ENCODE measurements at places on chromosomes 1 and 21. TPM values are rescaled to one million over a fixed set of nuclear protein-coding genes. Genes with fewer than 3 reads are reported as not detected.

- H3K27me3 ChIP-seq, result no peaks in the 10 kb centered on the region
- H3K4me3 ChIP-seq, result peak overlapping the region; percentile 62
- H3K27ac ChIP-seq, result no peak overlapping the region
- no peak for DNase-seq
These were observed 1.5 kb upstream of the ETS2 start for GRCh38 chr21:38804030-38804788.

DNA sequence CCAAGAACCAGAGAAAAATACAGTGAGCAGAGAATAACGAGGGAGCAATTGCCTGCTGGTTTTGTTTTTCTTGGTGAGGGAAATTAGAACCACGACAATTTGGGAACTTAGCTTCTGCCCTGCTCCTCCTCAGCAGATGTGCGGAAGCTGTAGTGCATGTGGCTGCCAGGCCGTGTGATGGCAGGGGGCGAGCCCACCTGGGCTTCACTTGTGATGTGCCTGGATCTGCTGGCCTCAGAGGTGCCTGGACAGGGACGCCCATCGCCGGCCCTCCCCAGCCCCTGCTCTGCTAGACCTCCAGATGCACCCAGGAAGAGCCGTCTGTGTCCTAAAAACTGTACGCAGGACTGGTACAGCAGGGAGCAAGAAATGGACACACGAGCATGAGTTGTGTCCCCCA lies 28.5 kb upstream of the C1orf174 start:
- H3K36me3 ChIP-seq, result no peaks in the 10 kb centered on the region
- no peak for DNase-seq
- no peak overlapping the region for H3K4me3 ChIP-seq
- H3K27ac ChIP-seq, result no peak overlapping the region
- H3K27me3 ChIP-seq, result no peaks in the 10 kb centered on the region

DNA sequence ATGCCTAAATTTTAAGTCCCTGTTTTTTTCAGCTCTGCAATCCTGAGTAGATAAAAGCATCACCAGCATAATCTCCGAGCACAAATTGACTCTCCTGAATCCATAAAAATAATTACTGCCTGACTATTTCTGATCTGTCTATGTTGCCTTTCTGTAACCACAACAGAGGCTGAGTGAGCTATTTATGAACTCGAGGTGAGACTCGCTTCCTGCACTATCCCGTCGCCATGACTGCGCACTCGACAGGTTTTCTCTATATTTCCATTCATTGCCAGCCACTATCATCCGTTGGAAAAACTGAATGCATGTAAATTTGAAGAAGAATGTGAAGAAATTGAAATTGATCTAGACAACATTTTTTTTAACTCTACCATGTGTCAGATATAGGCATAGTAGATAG lies 897.2 kb downstream of the ADGRL2 start:
- H3K36me3 ChIP-seq, result no peaks in the 10 kb centered on the region
- H3K4me1 ChIP-seq, result no peaks in the 10 kb centered on the region
- no peak for DNase-seq
- no peak overlapping the region for H3K4me3 ChIP-seq
- no peak overlapping the region for H3K27ac ChIP-seq

GRCh38 chr1:3803905-3804626 lies 7.8 kb upstream of the LRRC47 start:
- no peaks in the 10 kb centered on the region for H3K36me3 ChIP-seq
- H3K4me1 ChIP-seq, result peaks cover 3% of the 10 kb centered on the region
- H3K4me3 ChIP-seq, result no peak overlapping the region
- H3K27ac ChIP-seq, result no peak overlapping the region
- peaks cover 7% of the 10 kb centered on the region for H3K27me3 ChIP-seq

DNA sequence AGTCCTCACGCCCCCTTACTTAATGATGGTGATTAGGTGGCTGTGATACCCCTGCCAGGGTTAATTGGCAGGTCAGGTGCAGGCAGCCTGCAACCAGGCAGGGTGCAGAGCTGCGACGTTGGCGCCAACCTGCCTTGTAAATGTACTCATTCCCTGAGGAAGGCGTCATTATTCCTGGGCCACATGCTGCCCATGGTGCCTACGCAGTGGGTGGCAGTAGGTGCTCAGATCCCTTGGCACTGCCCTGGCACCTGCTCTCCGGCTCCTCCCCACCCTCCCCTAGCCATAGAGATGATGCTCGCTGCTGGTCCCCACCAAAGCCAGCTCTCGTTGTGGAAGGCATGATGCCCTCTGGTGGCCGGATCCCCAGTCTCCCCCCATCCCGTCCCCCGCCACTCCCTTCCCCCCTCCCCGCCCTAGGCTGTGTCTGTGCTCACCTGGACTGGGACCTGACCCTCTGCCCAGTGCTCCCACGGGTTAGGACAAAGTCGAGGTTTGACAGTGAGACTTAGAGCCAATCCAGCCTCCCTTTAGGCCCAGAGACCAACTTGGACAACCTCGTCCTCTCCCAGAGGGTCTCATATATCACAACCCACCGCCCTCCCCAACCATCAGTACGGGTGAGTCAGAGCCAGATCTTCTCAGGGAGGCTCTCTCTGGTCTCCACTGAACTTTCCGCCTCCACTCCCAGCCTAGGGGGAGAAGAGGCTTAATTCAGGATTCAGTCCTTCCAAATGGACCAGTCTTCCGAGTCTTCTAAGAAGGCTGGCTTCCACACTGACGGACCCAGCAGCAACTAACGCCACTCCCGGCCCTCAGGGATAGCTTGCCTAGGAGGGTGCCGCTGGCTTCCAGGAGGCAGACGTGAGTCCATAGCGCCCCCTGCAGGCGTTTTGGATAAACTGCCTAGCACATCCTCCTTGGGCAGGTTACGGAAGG lies 5.7 kb downstream of the KRTCAP2 start:
- peaks cover 7% of the 10 kb centered on the region for H3K27me3 ChIP-seq
- peak; percentile 78 for DNase-seq
- H3K36me3 ChIP-seq, result peaks cover 25% of the 10 kb centered on the region
- H3K4me1 ChIP-seq, result peaks cover 25% of the 10 kb centered on the region

DNA sequence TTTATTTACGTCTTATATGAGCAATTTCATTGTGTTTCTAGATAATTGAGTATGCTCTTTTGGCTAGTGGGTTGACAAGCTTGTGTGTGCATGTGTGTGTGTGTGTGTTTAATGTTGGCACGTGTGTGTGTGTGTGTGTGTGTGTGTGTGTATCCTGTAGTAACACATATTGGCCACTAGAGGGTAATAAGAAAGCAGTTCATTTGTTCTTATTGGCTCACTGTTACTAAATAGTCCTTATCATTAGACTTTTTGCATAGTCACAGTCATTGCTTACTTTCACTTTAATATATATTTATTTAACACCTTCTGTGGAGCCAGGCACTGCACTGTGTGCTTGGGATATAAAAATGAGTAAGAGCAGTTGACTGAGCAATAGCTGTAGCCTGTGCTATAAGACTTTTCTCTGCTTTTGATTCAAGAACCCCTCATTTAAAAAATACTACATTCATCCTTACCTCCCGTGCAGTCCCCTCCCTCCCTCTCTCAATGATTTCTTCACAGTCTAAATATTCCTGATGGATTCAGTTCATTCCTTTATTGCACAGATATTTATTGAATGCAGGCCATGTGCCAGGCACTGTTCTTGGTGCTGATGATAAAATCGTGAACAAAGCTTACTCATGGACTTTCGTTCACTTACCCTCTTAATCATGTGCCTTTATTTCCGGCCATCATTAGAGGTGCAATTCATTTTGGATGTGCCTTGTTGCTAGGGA lies 96.7 kb downstream of the DYRK1A start:
- H3K4me1 ChIP-seq, result peaks cover 32% of the 10 kb centered on the region
- no peak overlapping the region for H3K27ac ChIP-seq
- H3K36me3 ChIP-seq, result no peaks in the 10 kb centered on the region
- DNase-seq, result peak; percentile 65
- no peaks in the 10 kb centered on the region for H3K27me3 ChIP-seq

- no peak overlapping the region for H3K4me3 ChIP-seq
- H3K36me3 ChIP-seq, result no peaks in the 10 kb centered on the region
- H3K27me3 ChIP-seq, result no peaks in the 10 kb centered on the region
- DNase-seq, result no peak
- no peaks in the 10 kb centered on the region for H3K4me1 ChIP-seq
These were observed 200.1 kb upstream of the C1orf105 start for GRCh38 chr1:172220376-172220775.

- H3K27me3 ChIP-seq, result no peaks in the 10 kb centered on the region
- peaks cover 12% of the 10 kb centered on the region for H3K36me3 ChIP-seq
- peaks cover 11% of the 10 kb centered on the region for H3K4me1 ChIP-seq
These were observed 5.1 kb upstream of the SPATC1L start for GRCh38 chr21:46189213-46189958.

- no peak overlapping the region for H3K27ac ChIP-seq
- no peak overlapping the region for H3K4me3 ChIP-seq
- H3K36me3 ChIP-seq, result no peaks in the 10 kb centered on the region
- no peak for DNase-seq
These were observed 32.9 kb downstream of the TNFSF18 start for GRCh38 chr1:173017792-173018191.

- H3K27me3 ChIP-seq, result no peaks in the 10 kb centered on the region
- no peak for DNase-seq
- no peak overlapping the region for H3K27ac ChIP-seq
These were observed 56.7 kb downstream of the PRRX1 start for GRCh38 chr1:170720661-170721060.

GRCh38 chr1:40341491-40342380 lies 24.6 kb upstream of the COL9A2 start:
- H3K4me3 ChIP-seq, result no peak overlapping the region
- H3K27ac ChIP-seq, result no peak overlapping the region
- H3K4me1 ChIP-seq, result peaks cover 39% of the 10 kb centered on the region
- DNase-seq, result no peak

- no peaks in the 10 kb centered on the region for H3K36me3 ChIP-seq
- H3K27me3 ChIP-seq, result no peaks in the 10 kb centered on the region
- no peak overlapping the region for H3K4me3 ChIP-seq
These were observed 61.1 kb upstream of the ACOT11 start for GRCh38 chr1:54486907-54487306.

GRCh38 chr21:27519361-27519760 lies 552.5 kb upstream of the ADAMTS5 start:
- no peaks in the 10 kb centered on the region for H3K27me3 ChIP-seq
- H3K27ac ChIP-seq, result no peak overlapping the region
- H3K36me3 ChIP-seq, result no peaks in the 10 kb centered on the region
- no peak overlapping the region for H3K4me3 ChIP-seq

DNA sequence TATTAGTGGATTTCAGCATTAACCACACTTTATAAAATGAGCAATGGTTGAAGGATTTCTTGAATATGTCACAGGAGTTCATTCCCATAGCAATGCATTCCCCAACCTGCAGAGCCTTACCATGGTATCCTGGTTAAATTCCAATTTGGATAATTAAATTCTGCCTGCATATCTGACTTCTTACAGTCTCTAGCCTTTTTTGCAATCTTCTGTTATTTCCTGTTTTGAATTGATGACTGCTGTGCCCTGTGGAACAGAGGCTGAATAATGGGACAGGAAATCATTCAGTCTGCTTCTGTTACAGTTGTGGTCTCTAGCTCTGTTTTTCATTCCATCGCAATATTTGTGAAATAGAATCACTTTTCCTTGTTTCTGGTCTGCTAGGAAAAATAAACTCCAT lies 1823.9 kb downstream of the PLA2G4A start:
- H3K27ac ChIP-seq, result no peak overlapping the region
- no peaks in the 10 kb centered on the region for H3K27me3 ChIP-seq
- no peak for DNase-seq
- no peaks in the 10 kb centered on the region for H3K36me3 ChIP-seq
- H3K4me1 ChIP-seq, result no peaks in the 10 kb centered on the region
- H3K4me3 ChIP-seq, result no peak overlapping the region

- DNase-seq, result no peak
- H3K36me3 ChIP-seq, result no peaks in the 10 kb centered on the region
- no peak overlapping the region for H3K4me3 ChIP-seq
- no peaks in the 10 kb centered on the region for H3K4me1 ChIP-seq
- no peak overlapping the region for H3K27ac ChIP-seq
These were observed 90.9 kb downstream of the SH3GLB1 start for GRCh38 chr1:86795316-86795715.

DNA sequence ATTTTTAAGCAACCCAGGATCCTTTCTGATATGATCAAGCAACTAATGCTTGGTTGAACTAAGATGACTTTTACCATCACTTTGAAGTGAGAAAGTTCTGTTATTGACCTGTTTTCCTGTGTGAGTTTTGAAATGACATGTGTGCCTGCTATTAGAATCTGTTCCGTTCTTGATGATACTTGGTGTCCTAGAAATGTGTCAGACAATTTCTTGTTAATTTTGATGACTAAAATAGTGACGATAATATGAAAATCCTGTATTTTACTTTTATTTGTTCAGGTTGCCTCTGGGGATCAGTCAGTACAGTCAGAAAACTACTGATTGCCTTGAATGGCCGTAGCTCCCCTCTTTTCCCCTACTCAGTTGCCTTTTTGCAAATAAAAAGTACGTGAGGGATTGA lies 228.0 kb downstream of the RYR2 start:
- H3K36me3 ChIP-seq, result no peaks in the 10 kb centered on the region
- H3K4me1 ChIP-seq, result no peaks in the 10 kb centered on the region
- no peak overlapping the region for H3K4me3 ChIP-seq
- DNase-seq, result no peak

- no peaks in the 10 kb centered on the region for H3K27me3 ChIP-seq
- no peak overlapping the region for H3K4me3 ChIP-seq
- H3K4me1 ChIP-seq, result no peaks in the 10 kb centered on the region
- no peaks in the 10 kb centered on the region for H3K36me3 ChIP-seq
These were observed 171.1 kb upstream of the LHX8 start for GRCh38 chr1:74963120-74963519.

- no peak overlapping the region for H3K4me3 ChIP-seq
- no peaks in the 10 kb centered on the region for H3K36me3 ChIP-seq
- no peak overlapping the region for H3K27ac ChIP-seq
- H3K27me3 ChIP-seq, result peaks cover 7% of the 10 kb centered on the region
- no peaks in the 10 kb centered on the region for H3K4me1 ChIP-seq
These were observed 277.0 kb downstream of the PTPRU start for GRCh38 chr1:29513357-29513756.

DNA sequence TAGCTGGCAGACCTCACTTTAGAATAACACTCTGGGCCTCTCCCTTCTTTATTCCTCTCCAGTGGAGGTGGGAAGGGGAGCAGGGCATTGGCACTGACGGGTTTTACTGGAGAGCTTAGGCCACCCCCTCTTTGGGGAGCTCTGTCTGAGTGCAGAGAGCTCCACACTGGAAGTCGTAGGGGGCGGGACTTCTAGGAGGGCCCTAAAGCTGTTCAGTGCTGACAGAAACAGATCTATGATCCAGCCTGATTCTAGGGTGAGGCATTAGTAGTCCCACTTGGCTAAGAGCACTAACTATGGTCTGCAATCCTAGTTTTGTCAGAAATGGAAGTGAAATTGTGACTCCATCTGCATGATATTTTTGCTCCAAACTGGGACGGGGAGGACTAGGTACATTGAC lies 138.7 kb downstream of the MIS18A start:
- H3K27ac ChIP-seq, result no peak overlapping the region
- H3K36me3 ChIP-seq, result no peaks in the 10 kb centered on the region
- no peak overlapping the region for H3K4me3 ChIP-seq
- no peaks in the 10 kb centered on the region for H3K27me3 ChIP-seq
- no peak for DNase-seq

- no peak for DNase-seq
- H3K36me3 ChIP-seq, result no peaks in the 10 kb centered on the region
- no peaks in the 10 kb centered on the region for H3K27me3 ChIP-seq
- H3K4me3 ChIP-seq, result no peak overlapping the region
- no peak overlapping the region for H3K27ac ChIP-seq
These were observed 30.2 kb upstream of the C1orf105 start for GRCh38 chr1:172390301-172390682.

Gene RNF187
- 40.7 TPM for total RNA-seq

Gene RNPC3
- total RNA-seq, result 52.5 TPM

Gene ATAD3C
- 0.74 TPM for total RNA-seq

Gene PLCH2
- total RNA-seq, result 48.1 TPM

Gene KRTAP11-1
- total RNA-seq, result not detected

Gene PRR9
- not detected for total RNA-seq
